ENCODE measurements at places on chromosomes 16 and 17. TPM values are rescaled to one million over a fixed set of nuclear protein-coding genes. Genes with fewer than 3 reads are reported as not detected.

Gene CPNE7
- 2.9 TPM for total RNA-seq

Gene CETP
- total RNA-seq: 1.7 TPM

- H3K4me3 ChIP-seq: no peak overlapping the region
- no peak overlapping the region for H3K27ac ChIP-seq
- H3K4me1 ChIP-seq: no peaks in the 10 kb centered on the region
- no peaks in the 10 kb centered on the region for H3K36me3 ChIP-seq
- DNase-seq: no peak
- no peaks in the 10 kb centered on the region for H3K27me3 ChIP-seq
These were observed 24.4 kb upstream of the NOS2 start for GRCh38 chr17:27824745-27825144.

- no peaks in the 10 kb centered on the region for H3K36me3 ChIP-seq
- no peaks in the 10 kb centered on the region for H3K27me3 ChIP-seq
- H3K4me3 ChIP-seq: no peak overlapping the region
- no peaks in the 10 kb centered on the region for H3K4me1 ChIP-seq
- no peak overlapping the region for H3K27ac ChIP-seq
These were observed 3.3 kb downstream of the CCL15 start for GRCh38 chr17:35998018-35998545.

DNA sequence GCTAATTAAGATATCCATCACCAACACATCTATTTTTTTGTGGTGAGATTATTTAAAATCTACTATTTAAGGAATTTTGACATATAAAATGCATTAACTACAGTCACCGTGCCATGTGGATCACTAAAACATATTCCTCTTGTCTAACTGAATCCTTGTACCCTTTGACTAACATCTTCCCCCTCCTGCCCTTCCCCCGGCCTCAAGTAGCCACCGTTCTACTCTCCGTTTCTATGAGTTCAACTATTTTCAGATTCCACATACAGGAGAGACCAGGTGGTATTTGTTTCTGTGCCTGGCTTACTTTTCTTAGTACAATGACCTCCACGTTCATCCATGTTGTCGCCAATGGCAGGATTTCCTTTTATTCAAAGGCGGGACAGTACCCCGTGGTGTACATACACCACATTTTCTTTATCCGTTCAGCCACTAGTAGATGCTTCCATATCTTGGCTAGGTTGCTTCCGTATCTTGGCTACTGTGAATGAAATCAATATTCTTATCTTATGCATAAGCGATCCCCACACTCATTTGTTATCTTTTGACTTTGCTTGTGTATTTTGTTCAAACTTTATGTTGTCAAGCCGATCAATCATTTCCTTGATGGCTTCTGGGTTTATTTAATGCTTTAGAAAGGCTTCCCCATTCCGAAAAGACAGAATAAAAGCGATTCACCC is 134.7 kb downstream of the KCNJ12 start:
- H3K27ac ChIP-seq: no peak overlapping the region
- peaks cover 18% of the 10 kb centered on the region for H3K4me1 ChIP-seq
- peak overlapping the region; percentile 50 for H3K4me3 ChIP-seq
